Activated T-cell treated with anti-CD3 and anti-CD28 coated beads for 24 hours (primary cell): ENCODE measurements at places on chromosomes 12 and 14.

DNA sequence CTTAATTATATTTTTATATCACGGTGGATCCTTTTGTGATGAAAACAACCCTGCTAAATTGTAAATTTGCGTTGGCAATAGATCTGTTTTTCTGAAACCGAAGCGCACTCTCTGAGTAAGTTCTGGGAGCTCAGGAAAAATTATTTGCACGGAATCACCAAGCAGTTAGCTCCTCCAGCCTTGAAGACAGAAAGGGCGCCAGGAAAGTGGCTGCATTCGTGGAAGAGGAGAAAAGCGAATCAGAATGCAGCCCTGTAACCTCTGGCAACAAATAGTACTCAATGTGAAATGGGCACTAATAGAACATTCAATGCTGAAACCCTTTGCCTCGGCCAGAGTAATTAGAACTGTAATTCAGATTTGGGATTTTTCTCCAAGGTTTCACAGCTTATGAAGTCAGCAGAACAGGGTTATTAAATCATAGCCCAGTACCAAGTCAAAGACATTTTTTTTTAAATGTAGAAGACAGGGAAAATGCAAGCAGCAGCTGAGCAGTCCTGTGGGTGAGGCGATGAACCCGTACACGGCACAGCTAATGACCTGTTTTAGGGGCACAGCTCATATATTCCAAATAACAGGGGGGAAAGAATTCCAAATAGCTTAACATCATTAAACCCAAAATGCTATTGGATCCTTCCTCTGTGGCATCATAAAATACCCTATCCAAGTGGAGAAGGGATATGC is 251.4 kb downstream of the EGLN3 start:
- DNase-seq, result no peak

DNA sequence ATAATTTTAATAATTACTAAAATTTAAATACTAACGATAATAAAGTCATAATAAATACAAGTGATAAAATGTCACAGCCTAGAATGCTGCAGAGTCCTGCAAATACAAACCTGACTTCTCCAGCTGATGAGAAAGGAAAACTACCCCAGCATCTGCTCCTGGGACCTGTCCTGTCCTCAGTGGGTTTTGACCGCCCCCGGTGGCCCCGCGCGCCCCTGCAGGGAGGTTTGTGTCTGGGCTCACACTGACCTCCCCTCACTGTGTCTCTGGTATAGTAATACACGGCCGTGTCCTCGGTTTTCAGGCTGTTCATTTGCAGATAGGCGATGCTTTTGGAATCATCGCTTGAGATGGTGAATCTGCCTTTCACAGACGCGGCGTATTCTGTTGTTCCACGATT is 1139.4 kb downstream of the TMEM121 start:
- no peak for DNase-seq

- DNase-seq, result no peak
Measured at GRCh38 chr12:100591979-100592378, 18.5 kb downstream of the GAS2L3 start.

GRCh38 chr12:76898442-76898841 is 19.6 kb upstream of the CSRP2 start:
- DNase-seq, result no peak

DNA sequence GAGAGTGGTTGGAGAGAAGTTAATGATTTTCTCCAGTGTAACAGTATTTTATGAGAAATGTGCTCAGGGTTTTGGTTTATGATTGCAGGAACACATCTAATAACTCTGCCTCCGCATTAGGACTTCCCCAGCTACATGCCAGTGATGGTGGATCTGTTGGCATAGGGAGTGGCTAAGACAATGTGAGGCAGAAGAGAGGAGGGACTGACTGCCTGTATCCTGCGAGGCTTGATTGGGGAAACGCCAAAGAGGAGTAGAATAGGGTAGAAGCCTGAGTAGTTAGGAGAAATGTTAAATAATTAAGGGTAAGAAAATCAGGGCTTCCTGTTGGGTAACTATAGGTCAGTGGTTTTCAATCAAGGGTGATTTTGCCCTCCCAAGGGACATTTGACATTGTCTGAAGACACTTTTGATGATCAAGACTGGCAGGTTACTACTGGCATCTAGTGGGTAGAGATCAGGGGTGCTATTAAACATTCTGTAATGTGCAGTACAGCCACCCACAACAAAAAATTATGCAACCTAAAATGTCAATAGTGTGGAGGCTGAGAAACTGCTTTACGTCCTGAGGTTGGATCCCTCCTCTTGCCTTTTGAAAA is 12.8 kb downstream of the TDG start:
- no peak for DNase-seq

DNA sequence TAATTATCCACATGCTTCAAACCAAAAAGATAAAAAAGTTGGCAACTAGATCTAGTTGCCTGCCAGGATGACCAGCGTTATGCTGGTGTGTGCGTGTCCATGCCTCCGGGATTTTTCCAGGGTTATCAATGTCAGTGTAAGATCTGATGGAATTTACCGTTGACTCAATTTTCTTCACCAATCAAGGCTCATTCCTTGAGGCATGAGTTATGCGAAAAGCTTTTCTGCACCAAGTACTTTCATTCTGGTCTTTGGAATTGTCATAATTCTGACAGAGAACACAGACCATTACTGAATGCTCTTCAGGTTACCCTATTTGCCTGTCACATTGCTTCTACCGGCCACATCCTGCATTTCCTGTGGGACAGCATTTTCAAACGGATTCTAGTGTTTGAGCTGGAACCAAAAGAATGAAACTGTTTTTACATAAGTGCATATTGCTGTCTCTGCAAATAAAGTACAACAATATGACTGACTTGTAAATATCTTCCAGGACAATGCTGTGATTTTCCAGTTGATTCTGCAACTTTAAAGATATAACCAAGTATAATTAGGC is 91.8 kb downstream of the DUSP16 start:
- DNase-seq, result no peak

GRCh38 chr14:23438101-23438971 is 2.9 kb upstream of the MYH7 start:
- DNase-seq, result no peak

- no peak for DNase-seq
Measured at GRCh38 chr12:51687614-51688013, 96.6 kb downstream of the SCN8A start.

DNA sequence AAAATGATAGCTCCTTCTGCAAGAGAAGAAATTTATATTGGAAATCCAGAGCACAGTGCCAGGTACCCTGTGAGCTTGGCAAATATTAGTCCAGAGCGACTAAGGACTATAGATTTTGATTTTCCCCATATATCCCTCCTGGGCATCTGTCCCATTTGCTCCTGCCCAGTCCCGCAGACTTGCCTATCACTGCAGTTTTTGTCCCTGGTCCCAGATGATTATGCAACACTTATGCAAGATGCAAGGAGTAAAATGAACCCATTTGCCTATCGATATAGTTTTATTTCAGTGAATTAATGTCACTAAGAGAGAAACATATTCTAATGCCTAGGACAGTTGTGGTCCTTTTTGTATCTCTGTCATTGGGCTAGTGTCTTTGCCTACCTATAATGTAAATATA is 215.9 kb upstream of the BMP4 start:
- no peak for DNase-seq

DNA sequence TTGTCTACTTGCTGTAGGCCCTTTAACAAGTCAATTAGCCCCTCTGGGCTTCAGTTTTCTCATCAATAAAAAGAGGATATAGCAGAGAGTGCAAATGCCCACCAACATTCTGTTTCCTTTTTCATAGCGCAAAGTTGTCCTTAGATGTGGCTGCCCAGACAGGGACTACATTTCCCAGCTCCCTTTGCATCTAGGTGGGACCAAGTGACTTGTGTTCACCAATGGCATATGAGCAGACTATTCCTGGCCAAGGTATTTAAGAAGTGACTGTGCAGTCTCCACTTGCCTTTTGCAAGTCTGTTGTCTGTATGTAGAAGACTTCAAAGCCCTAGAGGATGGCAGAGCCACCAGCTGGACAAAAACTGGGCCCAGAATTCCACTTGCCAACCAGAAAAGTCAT is 59.7 kb downstream of the DAO start:
- DNase-seq, result no peak

DNA sequence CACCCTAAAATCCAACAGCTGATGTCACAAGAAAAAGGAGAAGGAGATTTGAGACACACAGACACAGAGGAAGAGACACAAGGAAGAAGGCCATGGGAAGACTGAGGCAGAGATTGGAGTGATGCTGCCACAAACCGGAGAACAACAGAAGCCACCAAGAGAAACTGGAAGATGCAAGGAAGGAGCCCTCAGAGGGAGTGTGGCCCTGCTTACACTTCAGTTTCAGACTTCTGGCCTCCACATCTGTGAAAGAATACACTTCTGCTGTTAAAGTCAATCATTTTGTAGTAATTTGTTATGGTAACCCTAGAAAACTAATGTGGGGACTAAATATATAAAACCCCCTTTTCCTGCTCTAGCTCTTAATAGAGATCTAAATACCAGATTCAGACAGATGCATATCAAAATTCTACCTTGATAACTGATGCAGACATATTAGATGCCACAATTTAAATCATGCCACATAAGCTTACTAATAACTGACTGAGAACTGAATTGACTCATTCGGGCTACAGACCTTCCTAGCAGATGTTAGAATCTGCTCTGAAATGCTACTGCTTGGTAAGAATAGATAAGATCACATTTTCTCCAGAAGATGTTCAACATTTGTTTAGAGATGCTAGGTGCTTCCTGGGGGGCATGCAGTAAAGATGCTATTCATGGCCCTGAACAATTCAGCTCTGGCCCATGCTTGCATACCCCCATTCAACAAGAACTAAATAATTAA is 113.1 kb upstream of the CCND2 start:
- DNase-seq, result no peak

DNA sequence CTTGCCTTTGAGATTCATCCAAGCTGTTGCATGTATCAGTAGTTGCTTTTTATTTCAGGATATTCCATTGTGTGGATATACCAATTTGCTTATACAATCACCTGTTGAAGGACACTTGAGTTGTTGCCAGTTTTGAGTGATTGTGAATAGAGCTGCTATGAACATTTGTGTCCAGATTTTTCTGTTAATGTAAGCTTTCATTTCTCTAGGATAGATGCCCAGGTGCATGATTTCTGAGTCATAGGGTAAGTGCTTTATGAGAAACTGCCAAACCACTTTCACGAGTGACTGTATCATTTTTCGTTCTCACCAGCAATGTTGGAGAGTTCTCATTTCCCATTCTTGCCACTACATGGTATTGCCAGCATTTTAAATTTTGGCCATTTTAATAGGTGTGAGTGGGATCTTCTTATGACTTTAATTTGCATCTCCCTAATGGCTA is 434.6 kb upstream of the RGS6 start:
- no peak for DNase-seq

DNA sequence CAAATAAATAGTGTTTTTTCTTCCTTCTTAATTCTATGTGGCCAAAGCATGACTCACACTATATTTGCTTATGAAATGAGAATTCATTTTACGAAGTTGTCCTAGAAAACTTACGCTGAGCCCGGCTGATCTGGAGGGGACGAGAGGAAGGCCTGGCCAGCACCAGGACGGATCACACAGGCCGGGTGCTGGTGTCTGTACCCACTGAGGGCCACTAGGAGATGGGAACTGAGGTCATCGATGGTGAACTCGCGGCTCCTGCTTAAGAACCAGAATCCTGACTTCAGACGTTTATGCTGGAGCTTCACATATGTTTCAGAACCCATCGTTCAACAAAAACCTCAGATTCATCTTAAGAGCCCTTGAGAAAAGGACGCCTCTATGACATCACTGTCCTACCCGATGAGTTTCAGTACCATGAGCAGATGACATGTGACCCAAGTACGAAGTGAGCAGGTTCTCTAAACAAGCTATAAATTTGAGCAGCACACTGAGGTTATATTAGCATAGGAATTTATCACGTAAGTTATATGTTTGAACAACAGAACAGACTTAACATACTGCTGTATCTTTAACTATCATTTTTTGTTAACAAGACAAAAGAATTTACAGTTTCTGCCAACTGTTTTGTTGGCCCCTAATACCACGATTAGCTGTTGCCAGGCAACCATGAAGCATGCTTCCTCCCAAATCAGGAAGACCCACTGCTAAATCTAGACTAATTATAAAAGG is 111.9 kb downstream of the FOXN3 start:
- no peak for DNase-seq

DNA sequence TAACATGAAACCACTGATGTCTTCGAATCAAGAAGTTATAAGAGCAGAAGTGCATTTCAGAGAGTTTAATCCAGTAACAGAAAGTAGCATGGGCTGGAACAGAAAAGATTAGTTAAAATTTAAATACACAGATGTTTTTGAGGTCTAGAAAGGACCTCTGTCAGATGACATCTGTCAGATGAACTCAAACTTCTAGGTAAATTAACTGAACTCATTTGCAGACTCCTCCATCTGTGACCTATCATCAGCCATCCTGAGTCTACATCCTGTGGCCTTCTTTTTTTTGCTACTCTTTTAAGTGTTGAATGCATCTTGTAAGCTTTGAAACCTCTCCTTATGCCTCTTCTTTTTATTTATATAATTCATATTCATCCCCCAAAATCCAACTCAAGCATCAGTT is 53.3 kb downstream of the C2CD5 start:
- no peak for DNase-seq

- DNase-seq, result no peak
Measured at GRCh38 chr12:84631020-84631419, 281.6 kb downstream of the SLC6A15 start.

DNA sequence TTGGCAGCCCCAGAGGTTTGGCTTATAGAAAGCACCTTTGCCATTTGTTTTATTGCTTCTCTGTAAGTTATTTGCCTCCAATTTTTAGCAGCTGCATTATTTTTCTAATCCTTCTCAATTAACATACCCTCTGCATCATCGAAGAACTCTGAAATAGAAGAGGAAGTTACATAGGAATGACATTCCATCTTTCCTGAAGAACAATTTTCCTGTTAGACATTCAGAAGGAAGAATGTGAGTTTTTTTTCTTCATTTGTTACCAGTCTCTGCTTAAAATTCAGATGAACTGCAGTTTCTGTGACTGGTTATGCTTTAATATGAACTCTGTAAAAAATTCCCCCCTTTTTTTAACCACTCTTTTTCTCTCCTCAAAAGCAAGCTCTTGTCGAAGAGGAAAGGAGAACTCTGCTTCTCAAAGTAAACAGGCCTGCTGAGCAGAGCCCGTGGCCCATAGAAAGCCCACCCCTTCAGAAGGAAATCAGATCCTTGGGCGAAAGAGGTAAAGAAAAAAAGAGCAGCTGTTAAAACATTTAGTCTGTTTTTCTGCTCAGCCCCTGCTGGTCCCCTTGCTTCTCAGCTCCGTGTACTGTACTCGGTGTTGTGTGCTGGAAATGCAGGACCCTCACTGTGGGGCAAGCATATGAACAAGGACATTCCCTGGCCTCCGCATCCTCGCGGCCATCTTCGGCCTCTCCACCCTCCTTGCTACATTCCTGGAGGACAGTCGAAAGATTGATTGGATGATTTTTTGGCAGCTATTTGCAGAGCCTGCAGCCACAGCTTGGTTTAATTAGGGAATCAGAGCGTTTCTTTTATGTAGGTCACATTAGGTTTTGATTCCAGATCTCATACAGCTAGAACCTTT is 164.4 kb upstream of the LRIG3 start:
- DNase-seq, result no peak

DNA sequence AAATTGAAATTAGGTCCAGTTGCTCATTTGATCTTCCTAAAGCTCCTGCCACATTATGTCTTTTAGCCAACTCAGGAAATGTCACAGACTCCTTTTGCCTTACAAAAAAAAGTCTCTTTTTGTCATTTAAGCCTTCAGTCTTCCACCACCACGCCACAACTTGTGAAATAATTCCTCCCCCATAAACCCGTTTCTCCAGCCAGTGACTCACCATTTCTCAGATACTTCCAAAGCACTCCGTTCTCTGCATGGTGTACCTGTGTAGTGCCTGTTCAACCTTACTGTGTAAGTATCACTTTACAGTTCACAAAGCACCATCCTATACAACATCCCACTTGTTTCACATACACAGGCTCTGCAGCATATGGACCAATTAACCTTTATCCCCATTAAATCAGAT is 139.5 kb upstream of the AEBP2 start:
- DNase-seq, result no peak
